Dermis lymphatic vessel endothelial cell (primary cell): ENCODE measurements at places on chromosomes 7 and 10. TPM values are rescaled to one million over a fixed set of nuclear protein-coding genes. Genes with fewer than 3 reads are reported as not detected.

The SLC26A3 gene
- total RNA-seq: not detected in 2 replicates

The PLXNA4 gene
- total RNA-seq: 5.3 and 30.2 TPM in 2 replicates

The WNT16 gene
- total RNA-seq: not detected in 2 replicates

The TMEM229A gene
- not detected in 2 replicates for total RNA-seq

The NXPH1 gene
- not detected in 2 replicates for total RNA-seq

The ITPRID1 gene
- total RNA-seq: not detected in 2 replicates

The HKDC1 gene
- under 0.01 and 0.11 TPM in 2 replicates for total RNA-seq

The PRRT4 gene
- not detected in 2 replicates for total RNA-seq

The NKX2-3 gene
- not detected in 2 replicates for total RNA-seq

The TMEM225B gene
- 0.11 TPM in 1 of 2 replicates, not detected in the other for total RNA-seq

The SUGCT gene
- total RNA-seq: 0.65 and 1.5 TPM in 2 replicates

The GRM8 gene
- 0.09 TPM in 1 of 2 replicates, not detected in the other for total RNA-seq

The DPCD gene
- 11.9 and 18.0 TPM in 2 replicates for total RNA-seq

The ANKRD30A gene
- total RNA-seq: not detected in 2 replicates
